ENCODE measurements at places on chromosomes 4 and X.

DNA sequence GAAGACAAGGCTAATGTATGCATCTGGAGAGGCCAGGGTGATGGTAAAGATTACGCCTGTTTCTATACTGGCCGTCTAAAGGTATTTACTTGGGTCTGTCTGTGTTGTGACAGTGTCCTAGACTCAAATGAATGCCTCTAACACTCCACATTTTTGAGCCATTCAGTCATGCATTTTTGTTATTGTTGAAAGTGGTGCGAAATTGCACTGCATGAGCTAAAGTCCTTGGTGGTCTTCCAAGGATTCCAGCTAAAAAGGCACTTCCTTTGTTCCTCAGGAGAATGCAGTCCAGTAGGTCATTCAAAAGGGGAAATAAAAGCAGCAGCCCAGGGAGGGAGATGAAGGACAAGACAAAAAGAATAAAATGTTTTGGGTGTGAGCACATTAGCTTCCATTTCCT is 3.0 kb downstream of the GPC4 start:
- DNase-seq = no peak

DNA sequence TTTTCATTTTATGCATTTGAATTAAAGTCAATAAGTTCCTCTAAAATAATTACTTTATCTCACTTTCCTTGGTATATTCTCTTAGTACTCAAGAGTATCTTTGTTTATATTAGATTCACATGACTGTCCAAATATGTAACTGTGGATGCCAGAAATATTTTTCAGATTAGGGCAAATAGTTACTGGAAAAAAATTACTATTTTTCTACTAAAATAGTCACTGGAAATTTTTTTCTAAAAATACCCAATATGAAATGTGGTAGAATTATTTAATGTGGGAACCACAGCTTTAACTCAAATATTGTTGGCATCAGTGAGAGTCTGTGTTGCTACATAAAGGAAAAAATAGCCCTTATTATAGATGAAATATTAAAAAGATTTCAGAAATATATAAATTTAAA is 70.4 kb upstream of the NMU start:
- DNase-seq = no peak

- DNase-seq = no peak
Observed at GRCh38 chrX:23788521-23788920, 5.5 kb downstream of the SAT1 start.

DNA sequence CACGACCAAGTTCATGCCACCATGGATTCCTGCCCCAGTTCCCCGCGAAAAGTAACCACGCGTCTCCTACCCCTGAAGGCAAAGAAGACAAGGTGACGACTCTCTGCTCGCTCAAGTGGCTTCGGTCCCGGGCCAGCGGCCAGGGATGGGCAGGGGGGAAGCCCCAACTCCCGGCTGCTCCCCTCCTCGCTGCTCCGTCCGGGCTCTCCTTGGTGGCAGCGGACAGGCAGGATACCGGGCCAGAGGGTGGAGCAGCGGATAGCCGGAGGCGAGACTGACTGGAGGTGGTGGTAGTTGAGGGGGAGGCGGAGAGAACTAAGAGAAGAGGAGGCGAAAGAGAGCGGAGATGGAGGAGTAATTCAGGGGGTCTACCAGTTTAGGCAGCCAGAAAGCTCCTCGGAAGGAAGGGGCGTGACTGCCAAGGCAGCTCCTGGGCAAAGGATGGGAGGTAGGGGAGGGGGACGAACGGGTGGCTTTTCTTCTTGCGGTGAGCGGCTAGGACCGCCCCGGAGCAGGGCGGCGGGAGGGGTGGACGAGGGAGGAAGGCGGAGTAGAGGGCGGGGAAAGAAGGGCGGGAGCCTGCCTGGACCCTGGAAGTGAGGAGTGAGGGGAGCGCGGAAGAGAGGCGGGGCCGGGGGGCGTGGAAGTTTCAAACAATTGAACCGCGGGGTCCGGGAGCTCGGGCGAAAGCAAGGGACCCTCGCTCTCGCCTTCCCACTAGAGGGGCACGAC is at the start of gene AMOT:
TSS of gene AMOT (minus strand) at position 450 of the 732 bp plus-strand sequence. CDS start 17,705 bp downstream, outside the sequence.
- peak; percentile 76 for DNase-seq

DNA sequence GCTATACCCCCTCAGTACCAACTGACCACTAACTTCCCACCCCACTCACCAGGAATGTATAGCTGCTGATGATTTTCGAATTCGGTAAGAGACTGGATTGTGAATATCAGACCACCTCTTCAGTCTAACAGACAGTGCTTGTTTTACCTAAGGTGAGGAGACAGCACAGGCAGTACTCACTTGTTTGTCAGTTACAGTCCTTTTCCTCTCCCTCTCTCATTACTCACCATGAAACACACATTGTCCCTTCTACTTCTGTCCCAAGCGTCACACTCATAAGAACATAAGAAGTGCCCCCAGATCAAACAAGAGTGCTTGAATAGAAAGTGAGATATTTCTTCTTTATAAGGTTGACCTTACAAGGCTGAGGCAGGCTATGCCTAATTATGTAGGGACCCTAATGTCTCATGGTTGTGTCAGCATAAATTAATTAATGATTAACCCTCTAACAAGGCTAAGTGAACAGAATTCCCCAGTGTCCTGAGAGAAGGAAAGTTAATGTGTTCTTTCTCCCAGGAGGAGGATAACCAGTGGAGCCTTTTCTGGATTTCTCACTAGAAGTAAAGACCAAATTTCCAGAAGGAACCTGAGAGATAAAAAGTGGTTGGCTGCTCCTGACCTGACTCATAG is 32.2 kb downstream of the ZCCHC12 start:
- no peak for DNase-seq

GRCh38 chr4:156968479-156968984 is 3.1 kb downstream of the PDGFC start:
- DNase-seq = peak; percentile 13

Data from CD4-positive, alpha-beta T cell treated with Interleukin-21 for 1 hour (primary cell).